Activated CD4-positive, alpha-beta memory T cell treated with anti-CD3 and anti-CD28 coated beads for 36 hours (primary cell): ENCODE measurements at places on chromosomes 6 and 20.

DNA sequence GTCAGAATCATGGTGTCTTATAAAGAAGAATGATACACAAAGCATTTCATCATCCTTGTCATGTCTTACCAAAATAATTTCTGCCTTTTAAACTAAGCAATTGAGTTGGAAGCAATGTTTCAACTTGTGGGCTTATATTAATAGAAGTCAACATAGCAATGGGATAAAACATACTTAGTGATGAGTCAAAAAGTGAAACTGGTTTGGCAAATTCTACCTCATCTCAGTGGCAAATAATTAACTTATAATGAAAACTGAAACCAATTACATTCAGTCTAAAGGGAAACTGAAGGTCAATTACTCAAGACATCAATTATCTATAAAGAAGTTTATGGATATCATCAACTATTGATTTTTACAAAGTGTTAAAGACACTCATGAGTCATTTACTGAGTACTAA is 463.8 kb downstream of the BMP2 start:
- DNase-seq: no peak

DNA sequence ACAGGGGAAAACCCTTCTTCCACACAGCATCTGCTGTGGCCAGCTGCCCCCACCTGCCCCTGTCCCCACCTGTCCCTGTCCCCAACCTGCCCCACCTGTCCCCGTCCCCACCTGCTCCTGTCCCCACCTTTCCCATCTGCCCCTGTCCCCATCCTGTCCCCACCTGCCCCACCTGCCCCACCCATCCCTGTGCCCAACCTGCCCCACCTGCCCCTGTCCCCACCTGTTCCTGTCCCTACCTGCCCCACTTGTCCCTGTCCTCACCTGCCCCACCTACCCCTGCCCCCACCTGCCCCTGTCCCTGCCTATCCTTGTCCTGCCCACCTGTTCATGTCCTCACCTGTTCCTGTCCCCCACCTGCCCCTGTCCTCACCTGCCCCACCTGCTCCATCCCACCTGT is 6.4 kb upstream of the MYT1 start:
- no peak for DNase-seq

DNA sequence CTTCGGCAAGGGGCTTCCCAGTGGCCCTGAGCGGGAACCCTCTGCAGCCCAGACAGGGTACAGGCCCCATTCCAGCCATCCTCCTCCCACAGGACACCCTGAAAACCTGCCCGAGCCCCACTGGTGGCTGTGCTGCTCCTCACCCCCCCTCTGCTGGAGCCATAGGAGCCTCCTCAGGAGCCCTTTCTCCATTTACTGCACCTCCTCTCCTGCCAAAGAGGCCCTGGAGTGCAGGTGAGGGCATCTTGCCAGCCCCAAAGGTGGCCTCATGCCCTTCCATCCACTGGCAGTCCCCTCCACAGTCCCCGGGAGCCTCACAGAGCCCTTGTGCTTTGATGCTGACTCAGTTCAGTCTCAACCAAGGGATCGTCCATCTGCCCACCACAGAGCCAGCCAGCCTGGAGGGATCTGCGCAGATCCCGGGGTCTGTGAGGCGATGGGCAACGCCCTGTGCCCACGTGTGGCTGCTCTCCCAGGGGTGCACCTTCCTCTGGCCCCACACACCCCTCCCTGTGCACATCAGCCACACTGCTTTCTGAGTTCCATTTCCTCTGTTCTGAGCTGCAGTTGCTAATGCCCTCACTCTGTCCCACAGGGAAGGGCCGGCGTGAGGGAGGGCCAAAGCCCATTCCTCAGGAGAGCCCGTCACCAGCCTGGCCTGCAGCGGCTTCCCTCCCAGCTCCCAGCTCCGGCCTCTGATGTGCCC is 228.5 kb downstream of the DLL1 start:
- no peak for DNase-seq

DNA sequence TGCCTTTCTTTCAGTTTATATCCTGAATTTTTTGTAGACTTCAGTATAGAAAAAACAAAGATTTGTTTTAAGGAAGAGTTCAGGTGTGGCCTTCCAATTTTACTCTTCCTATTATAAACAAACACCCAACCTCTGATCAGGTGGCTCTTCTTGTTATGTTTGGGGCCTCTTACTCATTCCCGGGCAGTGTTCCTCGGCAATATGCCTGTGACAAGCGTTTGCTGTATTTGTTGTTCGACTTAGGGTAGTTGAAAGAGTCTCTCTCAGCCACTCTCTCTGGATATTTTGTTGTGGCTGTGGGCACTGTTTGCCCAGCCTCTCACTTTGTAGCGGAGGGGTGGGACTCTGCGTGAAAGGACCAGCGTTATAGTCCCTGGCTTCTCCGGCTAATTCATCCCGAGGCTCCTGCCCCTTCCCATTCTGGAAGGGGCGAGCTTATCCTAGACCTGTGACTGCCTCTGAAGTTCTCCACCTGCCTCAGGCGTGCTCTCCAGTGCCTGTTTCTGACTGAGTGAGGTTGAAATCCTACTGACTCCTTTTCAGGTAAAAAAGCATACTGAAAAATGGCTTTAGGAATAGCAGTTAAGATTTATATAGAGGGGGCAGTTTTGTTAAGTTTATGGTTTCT is 97.4 kb downstream of the PLCB4 start:
- DNase-seq: no peak

DNA sequence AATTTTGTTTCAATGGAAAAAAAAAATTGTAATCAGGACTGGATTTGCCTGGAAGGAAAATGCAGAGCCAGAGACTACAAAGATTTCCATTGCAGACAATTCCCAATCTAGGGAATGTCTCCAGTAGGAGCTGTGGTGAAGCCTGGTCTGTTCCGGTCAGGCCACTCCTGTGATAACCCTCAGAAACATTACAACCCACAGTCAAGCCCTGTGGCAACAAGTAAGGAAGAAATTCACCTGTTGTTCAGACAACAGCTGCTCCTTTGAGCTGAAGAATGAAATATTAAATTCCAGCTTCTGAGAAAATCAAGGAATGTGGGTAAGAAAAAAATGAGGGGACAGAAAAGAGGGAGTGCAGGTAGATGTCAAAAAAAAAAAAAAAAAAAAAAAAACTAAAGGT is 8.0 kb downstream of the PRKN start:
- no peak for DNase-seq

- DNase-seq: no peak
These were observed 316.2 kb downstream of the KIF16B start for GRCh38 chr20:16257021-16257420.

DNA sequence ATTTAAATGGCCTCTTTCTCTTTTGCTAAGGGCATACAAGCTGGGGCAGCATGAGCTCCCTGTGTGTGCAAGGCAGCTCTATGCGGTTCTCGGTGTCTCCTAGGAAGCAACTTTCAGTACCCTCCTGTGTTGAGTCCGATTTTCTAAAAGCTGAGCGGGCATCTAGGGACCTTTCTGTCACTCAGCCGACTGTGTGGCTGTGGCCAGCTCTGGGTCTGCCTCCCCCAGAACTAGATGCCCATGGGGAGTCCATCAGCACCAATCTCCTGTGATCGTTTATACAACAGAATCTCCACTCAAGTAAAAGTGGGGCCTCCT is 7.5 kb downstream of the NELFCD start:
- DNase-seq: no peak

- DNase-seq: no peak
These were observed 34.1 kb downstream of the TGM2 start for GRCh38 chr20:38130687-38131587.

DNA sequence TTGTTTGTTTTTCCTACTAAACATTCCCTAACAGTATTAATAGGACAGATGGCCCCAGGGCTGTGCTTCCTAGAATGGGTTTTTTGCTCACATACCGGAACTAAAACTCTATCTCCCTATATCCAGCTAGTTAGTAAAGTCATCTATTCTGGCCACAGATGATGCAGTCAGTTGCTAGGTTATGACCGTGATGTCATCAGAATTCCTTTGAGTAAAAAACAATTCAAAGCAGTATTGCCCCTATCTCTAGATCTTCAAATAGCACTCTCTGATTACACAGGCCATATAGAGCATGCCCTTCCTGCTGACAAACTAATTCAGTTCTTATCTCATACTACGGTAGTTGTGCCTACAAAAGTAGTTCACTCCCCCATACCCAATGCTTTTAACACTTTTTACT is 17.9 kb upstream of the ZNF451 start:
- DNase-seq: no peak
